ENCODE measurements at places on chromosomes 11 and 22.

GRCh38 chr11:76293189-76293631, 86.9 kb upstream of the WNT11 start:
- no peak for DNase-seq

- no peak for DNase-seq
Observed at GRCh38 chr11:22163394-22163797, 29.5 kb upstream of the ANO5 start.

- DNase-seq, result no peak
Observed at GRCh38 chr11:1305063-1305495, 4.4 kb downstream of the TOLLIP start.

GRCh38 chr22:36197065-36197440, 4.6 kb downstream of the APOL4 start:
- DNase-seq, result no peak

- DNase-seq, result no peak
Observed at GRCh38 chr11:120061036-120061760, 76.7 kb downstream of the TRIM29 start.

GRCh38 chr11:109695696-109696095, 273.7 kb downstream of the C11orf87 start:
- DNase-seq, result no peak

DNA sequence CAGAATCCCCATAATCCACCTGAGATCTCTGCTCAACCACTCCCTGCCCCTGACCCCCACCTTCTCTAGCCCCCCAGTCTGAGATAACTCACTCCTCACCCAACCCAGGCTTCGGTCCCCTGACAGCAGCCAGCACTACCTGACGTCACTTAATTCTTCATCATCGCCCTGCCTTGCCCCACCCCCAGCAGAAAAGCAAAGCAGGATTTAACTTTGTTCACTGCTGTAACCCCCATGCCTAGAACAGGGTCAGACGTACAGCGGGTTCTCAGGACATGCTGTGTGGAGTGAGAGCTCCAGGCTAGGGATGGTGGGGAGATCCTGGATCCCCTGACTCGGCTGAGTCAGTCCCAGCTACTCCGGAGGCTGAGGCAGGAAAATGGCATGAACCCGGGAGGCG, 45.8 kb downstream of the ELFN2 start:
- DNase-seq, result no peak

DNA sequence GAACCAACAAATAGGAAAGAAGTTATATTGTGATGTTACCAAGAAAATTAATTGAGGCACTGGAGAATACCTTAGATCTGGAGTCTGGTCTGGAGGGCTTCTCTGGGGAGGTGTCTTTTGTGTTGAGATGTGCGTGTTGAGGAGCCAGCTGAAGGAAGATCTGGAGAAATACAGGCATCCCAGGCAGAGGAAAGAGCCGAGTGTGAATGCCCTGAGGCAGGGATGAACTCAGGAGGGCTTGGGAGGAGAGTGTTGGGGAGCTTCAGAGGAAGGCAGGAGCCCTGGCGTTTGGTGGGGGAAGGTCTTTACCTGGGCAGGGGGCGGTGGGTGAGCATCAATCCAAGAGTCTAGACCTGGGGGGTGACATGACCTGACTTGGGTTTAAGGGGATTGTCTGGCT, 13.1 kb downstream of the SYNGR1 start:
- DNase-seq, result no peak
